ENCODE measurements at places on chromosomes 6 and 20.

- DNase-seq, result no peak
Measured at GRCh38 chr20:46063652-46064054, 26.1 kb downstream of the NCOA5 start.

GRCh38 chr20:1803061-1803931 is 91.9 kb upstream of the SIRPA start:
- no peak for DNase-seq

DNA sequence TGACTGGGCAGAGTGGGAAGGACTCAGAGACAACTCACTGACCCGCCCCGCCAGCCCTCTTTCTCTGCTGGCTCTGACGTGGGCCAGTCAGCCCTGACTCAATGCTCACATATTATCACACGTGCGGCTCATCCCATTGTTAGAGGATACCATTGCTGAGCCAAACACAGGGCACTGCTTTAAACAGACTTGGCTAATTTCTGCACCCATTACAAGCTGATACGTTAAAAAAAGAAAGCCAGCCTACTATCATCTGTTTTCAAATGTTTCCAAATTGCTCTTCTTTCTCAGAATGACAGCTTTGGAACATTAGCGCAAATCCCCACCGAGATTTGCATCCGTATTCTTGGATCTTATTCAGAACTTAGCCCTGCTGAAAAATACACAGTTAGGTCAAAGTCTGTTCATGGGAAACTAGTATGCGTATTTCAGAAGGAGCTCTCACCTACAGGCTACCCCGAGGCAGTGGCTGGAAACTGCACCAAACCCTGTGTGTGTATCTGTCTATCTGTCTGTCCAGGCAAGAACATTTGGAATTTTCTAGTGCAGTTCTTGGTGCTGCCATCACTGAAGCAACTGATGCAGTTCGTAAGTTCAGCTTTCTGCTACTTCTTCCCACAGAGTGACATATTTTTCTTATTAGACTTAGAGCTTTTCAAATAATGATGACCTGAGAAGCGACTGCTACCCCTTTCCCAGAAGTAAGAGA is 32.8 kb downstream of the RAMACL start:
- DNase-seq, result no peak

DNA sequence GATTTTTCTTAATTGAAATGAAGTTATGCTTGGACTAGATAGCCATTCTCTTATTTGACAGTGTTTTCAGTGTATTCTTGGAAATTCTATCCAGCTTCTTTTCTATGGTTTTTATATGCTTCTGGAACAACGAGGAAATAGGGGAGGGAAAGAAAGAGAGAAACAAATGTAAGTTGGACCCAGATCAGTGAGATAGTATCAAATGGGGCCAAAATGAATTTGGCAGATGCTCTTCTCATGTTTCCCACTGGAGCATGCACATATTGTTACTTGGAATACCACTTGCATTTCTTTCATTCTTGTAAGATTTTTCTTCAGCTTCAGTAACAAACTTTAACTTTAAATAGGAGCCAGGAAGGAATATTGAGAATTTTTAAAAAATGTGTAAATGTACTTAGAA is 312.3 kb downstream of the PRL start:
- DNase-seq, result no peak

DNA sequence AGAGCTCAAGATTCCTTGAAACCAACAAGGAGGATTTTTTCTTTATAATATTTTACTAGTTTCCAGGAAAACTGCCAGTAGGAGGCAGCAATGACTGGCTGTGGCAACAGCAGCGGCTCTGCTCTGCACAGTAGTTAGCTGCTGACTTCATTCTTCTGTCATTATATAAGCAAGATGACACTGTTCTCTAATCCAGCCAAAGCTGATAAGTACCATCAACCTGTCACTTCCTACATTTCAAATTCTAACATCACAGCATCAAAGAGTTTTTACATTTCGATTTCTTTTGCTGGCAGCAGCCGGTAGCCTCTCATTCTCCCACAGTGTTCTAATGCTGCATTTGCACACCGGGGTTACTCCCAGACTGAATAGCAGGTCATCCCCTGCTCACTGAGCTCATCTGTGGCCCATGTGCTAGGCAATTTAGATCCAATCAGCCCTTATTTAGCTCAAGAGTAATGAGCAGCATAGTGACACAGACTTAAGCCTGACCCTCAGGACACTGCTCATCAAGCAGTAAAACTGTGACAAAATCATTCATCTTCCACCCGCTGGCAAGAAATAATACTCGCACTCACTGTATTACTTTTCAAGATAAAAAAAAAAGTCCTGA is 67.8 kb downstream of the MMS22L start:
- no peak for DNase-seq

DNA sequence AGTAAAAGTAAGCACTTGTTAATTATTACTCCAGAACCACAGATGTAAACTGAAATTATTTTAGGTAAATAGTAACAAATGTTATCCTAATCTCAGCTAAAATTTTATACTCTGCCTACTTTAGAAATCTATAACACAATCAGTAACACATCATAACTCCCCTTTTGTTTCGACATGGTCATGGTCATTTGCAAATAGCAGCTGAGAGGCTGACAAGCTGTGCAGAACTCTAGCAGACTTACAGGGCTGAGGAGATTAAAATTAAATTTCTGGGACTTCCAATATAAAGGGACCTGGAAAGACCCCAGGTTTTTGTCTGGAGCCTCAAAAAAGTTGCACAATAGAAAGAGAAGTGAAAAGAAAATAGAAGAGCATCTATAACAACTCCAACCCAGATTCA is 88.8 kb downstream of the PRL start:
- no peak for DNase-seq

GRCh38 chr6:163688739-163689362 is 274.3 kb downstream of the QKI start:
- no peak for DNase-seq

DNA sequence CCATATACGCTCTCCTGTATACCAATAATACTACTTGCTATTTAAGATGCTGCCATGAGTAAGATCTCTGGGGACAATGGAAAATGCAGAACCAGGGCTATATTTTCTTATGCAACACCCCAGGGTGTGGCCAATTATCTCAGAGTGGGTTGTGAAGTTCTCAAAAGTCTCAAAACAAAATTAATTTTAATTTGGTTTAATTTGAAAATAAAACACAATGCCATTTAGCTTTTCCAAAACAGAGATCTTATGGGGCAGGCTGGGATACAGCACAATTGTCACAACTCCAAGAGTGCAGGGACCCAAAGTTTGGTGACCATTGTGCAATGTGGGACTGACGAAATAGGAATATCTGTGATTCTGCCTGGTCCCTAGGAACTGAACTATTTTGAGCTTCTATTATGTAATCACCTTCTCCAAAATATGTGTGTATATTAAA is 43.1 kb downstream of the MBOAT1 start:
- DNase-seq, result no peak

DNA sequence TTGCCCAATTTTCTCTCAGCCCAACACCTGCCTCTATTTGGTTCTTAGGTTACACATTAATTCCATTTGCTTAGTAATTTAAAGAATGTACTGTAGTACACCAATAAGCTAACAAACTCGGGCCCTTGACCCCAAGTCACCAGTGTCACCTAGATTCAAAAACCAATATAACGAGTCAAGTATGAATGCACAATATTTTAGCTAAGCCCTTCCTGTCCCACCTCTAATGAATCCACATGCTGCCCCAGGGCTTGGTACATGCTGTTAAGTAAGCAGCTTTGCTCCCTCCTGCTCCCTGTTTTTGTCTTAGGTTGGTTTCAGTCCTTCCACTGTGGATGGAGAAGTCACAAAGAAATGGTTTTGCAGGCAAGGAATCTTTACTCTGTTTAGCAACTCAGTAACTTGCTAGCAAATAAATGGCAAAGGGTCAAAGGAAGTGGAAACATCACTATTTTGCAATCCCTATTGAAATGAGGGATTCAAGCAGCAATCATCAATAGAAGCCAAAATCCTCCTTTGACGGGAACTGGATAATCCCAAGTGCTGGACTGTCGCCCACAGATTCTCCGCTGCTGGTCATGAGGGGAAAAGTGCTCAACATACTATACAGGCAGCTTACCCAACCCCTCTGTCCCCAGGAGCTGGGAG is 5.0 kb upstream of the MPC1 start:
- DNase-seq, result no peak

GRCh38 chr6:21780679-21781078 is 187.1 kb downstream of the SOX4 start:
- no peak for DNase-seq

GRCh38 chr20:24994470-24995368 is 2.2 kb upstream of the APMAP start:
- DNase-seq, result peak; percentile 70

GRCh38 chr6:38244869-38245268 is 394.9 kb downstream of the BTBD9 start:
- DNase-seq, result no peak

DNA sequence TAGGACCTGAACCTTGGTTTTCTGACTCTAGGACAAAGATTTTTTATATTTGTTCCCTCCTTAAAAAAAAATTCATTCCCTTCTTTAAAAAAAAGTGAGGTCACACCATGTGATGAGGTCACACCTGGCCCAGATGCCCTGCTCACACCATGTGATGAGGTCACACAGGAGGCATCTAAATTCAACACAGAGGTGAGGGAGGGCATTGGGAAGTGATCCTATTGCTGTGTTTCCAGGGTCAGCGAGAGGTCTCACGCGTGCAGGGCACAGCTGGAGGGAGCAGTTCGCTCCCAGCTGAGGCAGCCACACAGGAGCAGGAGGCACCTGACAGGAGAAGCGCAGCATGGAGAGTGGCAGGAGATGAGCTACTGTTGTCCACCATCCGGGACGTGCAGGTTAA is 92.5 kb downstream of the SLC22A23 start:
- DNase-seq, result no peak

DNA sequence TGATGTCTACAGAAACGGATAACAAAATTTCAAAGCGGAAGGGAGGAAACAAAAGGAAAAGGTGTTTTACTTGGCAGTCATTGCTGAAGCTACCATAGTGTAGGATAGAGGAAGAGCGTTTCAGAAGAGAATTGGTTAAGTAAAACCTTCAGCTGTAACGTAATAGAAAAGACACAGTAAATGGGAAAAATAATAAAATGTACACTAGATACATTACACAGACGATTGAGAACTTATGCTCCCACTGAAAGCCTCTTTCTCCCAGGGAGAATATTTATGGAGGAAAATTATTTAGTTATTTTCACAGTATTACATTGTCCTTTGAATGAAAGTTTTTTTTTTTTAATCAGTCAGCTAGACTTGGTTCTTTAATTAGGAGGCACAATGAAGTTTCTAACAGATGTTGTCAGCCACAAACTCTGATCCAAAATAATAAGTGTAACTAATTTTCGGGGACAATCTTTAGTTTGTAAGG is 90.7 kb upstream of the PRDM1 start:
- no peak for DNase-seq

DNA sequence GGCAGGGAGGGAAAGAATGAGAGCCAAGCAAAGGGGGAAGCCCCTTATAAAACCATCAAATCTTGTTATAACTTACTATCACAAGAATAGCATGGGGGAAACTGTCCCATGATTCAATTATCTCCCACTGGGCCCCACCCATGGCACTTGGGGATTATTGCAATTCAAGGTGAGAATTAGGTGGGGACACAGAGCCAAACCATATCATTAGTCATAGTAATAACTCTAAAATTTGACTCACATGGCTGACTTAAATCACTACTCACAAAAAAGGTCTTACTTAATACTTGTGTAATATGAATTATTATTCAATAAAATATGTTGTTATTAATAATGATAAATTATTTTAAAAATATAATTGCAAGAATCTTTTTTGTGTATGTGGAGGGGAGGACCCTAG is 178.1 kb upstream of the TCF21 start:
- DNase-seq, result no peak

GRCh38 chr6:150907383-150907782 is 41.9 kb downstream of the MTHFD1L start:
- no peak for DNase-seq

- DNase-seq, result no peak
Measured at GRCh38 chr20:49854190-49854875, 41.7 kb downstream of the SLC9A8 start.

DNA sequence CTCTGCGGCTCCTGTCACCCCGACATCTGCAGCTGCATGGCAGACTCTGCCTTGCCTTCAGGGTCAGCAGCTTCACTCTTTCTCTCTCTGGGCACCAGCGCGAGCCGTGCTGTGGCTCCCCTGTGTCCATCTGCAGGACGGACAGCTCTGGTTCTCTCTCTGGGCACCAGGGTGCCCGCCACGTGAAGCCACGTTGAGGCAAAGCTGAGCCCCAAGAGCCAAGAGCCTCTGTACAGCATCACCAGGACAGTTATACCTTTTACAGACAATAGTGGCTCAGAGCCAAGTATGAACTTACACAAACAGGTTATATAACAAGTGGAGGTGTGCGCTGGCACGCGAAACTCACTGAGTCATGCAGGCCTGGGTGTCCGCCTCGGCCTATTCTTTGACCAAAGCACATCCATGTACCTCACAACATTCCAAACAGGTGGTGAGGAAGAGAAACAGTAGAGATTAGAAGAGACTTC is 50.8 kb downstream of the FAM50B start:
- DNase-seq, result no peak

DNA sequence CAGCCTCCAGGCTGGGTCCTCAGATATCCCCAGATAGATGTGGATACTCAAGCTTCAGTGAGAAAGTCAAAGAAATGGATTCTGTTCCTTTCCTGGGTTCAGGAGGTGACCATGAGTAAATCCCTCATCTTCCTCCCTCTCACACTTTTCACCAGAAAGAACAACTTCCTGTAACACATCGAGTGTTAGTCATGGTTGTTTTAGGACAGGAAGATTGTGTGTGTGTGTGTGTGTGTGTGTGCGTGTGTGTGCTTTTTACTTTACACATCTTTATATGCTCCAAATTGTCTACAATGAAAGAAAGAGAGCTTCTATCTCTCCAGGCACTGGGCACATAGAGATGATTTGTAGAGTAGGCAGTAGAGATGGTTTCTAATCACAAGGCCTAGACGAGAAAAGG is 139.9 kb downstream of the TBXT start:
- DNase-seq, result no peak

DNA sequence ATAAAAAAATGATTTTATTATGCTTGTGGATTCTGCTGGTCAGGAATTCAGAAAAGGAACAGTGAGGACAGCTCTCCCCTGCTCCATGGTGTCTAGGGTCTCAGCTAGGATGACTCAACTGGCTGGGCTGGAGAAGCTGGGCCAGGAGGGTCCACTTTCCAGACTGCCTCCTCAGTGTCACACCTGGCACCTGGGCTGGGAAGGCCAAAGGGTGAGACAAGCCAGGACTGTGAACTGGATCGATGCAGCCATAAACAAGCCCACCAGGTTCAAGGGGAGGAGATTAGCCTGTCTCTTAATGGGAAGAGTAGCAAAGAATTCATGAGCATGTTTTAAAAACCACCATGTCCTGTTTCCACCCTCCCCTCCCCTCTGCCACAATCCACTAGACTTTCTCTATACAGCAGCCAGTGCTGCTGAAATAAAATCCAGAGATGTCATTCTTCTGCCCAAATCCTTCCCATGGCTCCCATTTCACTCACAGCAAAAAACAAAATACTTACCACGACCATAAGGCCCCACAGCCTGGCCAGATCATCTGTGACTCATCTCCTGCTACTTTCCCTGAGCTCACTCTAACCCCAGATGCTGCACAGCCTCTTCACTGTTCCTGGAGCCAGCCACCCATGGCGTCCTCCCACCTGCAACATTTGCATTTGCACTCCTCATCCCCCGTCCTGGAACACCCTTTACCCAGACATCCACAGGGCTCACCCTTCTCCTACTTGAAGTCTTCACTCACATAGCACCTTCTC is 13.8 kb downstream of the SPTLC3 start:
- DNase-seq, result no peak
